DMS153 (cell line): ENCODE measurements at places on chromosomes 4 and X.

DNA sequence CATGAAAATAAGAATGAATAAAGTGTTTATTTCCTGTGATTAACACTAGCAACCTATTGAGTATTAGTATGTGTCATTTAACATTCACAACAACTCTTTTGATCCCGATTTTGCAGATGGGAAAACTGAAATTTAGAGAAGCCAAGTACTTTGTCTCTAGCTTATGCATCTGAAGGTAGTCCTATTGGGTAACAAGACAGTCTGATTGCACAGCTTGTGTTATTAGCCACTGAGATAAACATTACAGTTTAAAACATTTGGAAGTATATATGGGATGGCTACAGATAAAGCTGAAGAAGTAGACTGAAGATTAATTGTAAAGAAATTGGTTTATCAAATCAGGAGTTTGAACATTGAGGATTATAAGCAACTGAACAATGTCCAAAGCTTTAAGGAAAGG, 99.6 kb upstream of the PDE5A start:
- no peak for DNase-seq

DNA sequence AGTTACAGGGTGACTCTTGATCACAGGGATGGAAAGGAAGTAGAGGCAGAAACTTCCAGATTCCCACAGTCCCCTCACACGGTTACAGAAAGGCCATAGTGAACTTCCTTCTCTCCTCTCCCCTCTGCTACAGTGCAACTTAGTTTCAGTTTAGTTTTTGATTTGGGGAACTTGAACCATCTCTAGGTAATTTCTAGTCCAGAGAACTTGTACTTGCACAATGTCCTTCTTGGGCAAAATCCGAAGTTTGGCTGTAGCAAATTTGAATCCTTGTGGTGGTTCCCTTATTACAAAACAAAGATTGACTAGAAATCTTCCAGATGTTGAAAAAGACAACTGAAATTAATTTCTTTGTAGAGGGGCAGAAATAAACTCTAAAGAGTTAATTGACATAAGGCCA, 1.2 kb upstream of the BLTP1 start:
- DNase-seq = no peak

- no peak for DNase-seq
Observed at GRCh38 chr4:30454504-30454903, 265.7 kb upstream of the PCDH7 start.

DNA sequence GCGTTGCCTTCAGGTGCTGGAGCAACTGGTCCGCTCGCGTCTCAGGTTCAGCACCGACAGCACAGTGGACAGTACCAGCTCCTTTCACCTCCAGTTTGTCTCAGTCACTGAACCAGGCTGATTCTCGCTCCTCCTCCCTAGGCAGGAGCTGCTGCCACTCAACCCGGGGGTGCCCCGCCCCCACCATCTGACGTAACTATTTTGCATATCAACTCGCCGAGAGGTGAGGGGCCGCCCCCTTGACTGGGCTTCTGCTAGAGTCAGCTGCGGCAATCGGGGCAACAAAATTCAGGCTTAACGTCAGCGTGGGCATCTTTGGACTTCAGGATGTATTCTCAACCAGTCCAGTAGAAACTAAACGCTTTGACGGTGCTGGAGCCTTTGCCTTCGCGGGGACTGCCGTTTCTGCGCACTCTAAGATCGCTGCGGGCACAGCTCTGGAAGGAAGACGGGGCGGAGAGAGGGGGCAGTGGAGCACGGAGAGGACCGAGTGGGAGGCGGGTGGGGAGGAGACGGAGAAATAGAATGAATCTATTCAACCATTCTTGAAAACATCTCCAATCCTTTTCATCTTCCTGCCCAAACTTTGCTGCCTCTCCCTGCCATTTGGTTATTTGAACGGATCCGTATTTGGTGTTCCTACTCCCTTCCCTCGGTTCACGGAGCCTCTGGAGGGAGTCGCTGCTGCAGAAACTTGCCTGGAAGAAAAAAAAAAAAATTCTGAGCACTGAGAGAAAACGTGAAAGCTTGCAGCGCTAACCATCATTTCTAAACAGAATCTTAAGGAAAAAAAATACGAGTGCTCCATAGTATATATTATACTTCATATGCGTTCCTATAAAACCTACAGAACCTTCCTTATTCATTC, at the start of gene FSTL5:
TSS of gene FSTL5 (minus strand) at position 109 of the 868 bp plus-strand sequence. CDS start 52,604 bp downstream, outside the sequence.
- DNase-seq = peak; percentile 79

GRCh38 chr4:72977936-72978485, 91.5 kb downstream of the COX18 start:
- DNase-seq = no peak

DNA sequence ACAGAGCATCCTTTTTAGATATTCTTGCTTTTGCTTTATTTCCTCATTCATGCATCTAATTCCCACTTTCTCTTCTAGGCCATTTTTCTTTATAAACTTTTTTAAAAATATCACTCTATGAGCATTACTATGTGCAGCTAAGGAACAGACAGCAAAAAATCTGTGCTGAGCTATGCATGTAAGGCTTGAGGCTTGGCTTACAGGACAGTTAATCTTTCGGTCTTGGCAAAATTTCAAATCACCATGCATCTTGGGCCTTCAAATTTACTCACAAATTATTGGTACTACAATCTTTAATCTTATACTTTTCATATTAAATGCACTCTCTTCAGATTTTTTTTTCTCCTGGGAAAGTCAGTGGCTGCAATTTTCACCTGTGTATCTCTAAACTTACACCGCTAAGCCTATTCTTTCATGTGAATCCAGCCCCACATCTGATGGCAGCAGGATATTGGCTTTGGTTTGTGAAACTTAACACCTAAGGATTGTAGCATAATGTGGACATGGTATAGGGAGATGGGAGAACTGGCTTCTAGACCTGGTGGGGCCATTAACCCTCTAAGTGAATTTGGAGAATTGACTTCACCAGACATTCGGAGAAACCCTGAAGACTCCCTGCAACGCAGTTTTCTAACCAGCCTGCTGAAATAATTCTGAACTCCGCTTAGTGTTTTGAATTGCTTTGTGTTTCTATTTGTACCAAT, 278.3 kb downstream of the SPRY1 start:
- DNase-seq = no peak

- no peak for DNase-seq
Observed at GRCh38 chrX:68983004-68983857, 154.4 kb downstream of the EFNB1 start.

DNA sequence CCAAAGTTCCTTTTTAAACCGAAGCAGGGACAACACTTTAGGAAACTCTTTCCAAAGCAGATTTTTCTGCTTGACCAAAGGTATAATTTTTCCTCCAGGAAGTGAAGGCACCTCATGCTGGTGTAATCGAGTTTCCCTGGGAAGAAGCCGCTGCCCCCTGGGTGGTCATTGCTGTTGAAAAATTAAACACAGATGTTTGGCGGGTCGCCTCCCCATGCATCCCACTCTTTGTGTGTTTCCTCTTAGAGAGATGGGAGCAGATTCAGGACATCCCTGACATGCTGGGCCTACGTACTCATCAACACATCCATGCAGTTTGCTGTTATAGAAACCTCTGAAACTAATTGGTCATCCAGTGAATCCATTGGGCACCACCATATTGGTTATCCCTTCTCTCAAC, 179.2 kb upstream of the HCCS start:
- no peak for DNase-seq

DNA sequence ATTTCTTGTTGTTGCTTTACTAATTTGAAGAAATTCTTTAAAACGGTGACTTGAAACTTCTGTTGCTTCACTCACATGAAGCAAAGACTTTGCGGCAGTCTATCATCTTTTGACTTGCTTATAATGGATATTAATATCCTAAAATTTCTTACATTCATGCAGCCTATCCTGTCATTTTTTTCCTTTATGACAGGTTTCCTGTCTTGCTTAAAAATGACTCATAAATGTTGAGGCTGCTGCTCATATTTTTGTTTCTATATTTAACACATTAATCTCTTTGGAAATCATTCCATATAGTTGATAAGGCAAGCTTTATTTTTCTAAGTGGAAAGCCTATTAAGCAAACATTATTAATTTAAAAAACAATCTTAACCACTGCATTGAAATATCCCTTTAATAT, 176.6 kb upstream of the GALNTL6 start:
- DNase-seq = no peak

DNA sequence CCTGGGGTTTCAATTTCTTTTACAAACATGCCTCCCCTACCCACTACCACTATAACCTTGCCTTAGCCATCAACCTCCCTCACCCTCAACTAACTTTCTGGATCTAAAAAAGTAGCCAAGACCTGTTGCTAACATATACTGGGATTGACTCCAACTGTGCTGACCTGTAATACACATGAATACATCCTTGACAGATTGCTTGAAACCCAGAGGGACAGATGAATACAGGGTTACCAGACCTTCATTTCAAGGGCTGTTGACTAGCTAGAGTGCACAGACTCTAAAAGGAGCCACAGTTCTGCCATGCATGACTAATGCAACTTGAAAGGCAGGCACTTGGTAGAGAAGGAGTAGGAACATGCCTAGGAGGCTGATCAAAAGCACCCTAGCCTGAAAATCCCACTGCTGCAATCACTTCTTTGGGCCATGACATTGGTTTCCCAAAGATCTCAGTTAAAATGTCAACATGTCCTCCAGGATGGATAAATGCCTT, 121.0 kb downstream of the PCDH19 start:
- DNase-seq = no peak

- no peak for DNase-seq
Observed at GRCh38 chr4:185932491-185932890, 120.5 kb upstream of the SORBS2 start.

DNA sequence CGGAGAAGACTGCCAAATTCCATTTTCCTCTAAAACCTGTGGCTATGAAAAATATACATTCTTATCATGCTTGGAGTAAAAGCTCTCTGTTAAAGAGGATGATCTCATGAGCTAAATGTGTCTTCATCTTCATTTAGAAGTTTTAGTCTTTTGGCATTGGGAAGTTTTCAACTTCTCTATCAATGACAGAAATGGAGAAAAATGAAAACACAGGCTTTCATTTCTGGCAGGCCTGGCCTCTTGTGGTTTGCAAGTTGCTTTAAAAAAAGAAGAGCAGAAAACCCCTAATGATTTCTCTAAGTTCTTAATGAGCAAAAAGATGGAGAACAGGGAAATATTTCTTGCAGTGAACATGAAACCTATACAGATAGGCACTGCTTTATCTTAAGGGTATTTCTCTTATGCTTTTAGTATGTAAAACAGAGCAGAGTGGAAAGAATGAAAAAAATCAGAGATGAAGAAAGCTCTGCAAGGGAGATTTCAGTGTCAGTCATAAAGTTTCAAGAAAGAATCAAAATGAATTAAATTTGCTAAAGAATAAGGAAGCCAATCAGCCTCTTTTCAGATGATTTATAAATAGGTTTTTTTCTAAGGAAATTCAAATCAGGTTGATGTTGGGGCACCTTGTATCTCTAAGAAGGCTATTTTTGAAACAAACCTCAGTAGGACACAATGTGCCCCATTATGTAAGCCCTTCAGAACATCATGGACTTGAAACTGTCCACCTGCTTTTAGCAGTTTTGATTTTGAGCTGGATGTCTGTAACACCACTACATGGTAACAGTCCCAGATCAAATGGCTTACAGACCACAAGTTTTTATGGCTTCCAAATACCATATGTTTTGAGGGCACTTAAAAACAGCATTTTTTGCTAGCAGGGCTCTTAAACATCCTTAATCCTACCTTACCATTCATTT, 225.0 kb downstream of the GRIA3 start:
- no peak for DNase-seq

GRCh38 chrX:114134465-114134864, 449.4 kb upstream of the HTR2C start:
- no peak for DNase-seq

DNA sequence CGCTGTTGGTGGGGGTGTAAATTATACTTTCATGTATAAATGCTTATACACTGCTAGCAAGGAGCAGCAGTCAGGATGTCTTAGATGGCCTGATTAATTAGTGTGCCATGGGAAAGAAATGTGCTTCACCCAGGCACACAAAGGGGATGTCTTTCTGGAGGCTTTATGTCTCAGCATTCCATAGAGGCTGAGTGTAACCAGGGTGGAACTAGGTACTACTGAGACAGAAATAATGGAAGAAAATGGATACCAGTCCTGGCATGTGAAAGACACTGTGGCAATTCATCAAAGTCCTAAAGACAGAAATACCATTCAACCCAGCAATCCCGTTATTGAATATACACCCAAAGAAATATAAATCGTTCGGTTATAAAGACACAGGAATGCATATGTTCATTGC, 52.5 kb downstream of the PF4 start:
- DNase-seq = no peak

- no peak for DNase-seq
Observed at GRCh38 chrX:106933538-106933961, 13.3 kb downstream of the CLDN2 start.

GRCh38 chr4:40288566-40288965, 46.6 kb upstream of the CHRNA9 start:
- DNase-seq = no peak

DNA sequence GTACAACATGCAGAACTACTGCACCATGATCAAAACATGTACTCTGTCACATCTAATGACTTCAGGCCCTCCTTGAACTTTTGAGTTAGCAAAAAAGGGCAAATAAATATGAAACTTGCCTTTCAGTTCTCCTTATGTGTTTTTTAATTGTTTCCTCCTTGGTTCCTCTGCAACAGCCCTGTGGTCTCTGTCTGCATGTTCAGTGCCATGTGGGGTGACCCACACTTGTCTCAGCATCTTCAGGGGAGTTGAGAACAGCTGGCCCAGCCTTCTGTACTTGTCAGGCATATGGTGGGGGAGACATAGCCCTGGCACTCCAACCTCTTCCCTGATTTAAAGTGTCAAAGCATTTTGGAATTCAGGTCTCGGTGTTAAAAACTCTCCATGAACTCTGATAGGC, 188.0 kb upstream of the PGRMC2 start:
- DNase-seq = no peak

DNA sequence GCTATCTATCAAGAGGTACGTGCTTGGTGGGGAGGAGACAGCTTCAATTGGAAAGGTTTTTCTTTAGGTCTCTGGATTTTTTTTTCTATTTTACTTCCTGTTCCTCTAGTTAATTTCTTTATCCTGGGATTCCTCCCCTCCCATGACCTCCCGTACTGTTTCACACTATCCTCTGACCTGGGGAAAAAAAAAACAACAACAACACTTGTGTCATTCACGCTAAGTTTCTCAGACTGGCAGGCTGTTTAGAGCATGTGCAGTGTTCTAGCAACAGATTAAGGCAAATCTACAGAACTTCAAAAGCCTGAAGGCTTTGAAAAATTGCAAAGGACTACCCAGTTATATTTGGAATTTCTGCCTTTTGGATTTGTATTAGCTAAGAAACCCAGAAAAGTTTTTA, 358.4 kb downstream of the ARHGAP24 start:
- no peak for DNase-seq

- DNase-seq = no peak
Observed at GRCh38 chrX:41184312-41184711, 99.1 kb downstream of the USP9X start.
